ENCODE measurements at places on chromosomes 12 and 14. TPM values are rescaled to one million over a fixed set of nuclear protein-coding genes. Genes with fewer than 3 reads are reported as not detected.

The GYS2 gene
- 12.9 TPM for total RNA-seq

The FBXL14 gene
- 9.0 TPM for total RNA-seq

DNA sequence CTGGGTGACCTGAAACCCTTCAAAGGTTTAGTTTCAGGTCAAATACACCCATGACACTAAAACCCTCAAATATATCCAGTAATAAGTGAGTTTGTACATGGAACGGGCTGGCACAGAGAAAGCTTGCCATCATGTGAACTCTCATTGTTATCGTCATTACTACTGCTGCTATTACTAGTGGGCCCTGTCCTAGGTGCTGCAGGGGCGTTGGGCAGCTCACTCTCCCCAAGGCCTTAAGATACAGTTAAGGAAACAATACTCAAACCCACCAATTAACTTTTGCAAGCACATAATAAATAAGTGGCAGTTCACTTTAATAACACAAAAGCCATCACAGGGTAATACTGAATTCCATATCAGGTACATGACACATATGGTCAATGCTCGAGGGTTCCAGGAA is 71.3 kb downstream of the SPTB start:
- no peak for DNase-seq

DNA sequence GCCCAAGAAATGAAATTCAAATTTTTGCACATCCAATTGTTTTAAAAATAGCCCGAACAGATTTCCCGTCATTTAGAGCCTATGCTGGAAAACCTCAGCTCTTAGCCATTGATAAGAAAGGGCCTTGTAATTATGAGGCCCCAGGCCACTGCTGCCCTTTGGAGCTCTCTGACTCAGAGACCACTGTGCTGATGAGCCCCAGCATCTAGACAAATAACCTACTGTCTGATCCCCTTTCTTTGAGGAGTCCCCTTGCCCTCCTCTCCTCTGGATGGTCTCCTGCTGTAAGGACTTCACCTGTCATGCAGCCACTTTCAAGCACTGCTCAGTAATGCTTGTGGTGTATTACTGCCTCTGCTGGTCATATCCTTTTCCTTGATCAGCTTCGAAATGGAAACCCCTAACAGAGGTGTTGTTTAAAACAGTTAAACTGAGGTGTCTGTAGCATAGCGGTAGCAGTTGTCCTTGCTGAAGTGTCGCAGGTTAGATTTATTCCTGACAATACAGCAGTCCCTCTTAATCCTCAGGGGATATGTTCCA is 159.9 kb upstream of the SRRM4 start:
- no peak for DNase-seq

DNA sequence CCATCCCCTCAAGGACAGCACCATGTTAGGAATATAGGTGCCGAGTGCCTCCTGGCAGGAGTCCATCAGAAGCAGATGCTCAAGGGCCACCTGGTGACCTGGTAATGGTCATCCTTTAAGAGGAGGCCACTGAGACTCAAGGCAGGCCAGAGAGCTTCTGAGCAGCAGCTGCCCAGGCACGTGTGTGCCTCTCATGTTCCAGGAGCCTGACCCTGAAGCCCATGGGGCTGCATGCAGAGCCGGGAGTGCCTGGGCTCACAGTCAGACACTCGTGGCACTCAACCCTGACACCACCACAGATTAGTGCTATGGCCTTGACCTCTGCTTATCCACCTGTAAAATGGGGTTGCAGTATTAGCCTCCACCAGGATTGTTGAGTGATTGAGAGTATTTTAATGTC is 45.6 kb downstream of the C14orf132 start:
- DNase-seq, result no peak

The IFNG-AS1 gene
- total RNA-seq, result not detected

DNA sequence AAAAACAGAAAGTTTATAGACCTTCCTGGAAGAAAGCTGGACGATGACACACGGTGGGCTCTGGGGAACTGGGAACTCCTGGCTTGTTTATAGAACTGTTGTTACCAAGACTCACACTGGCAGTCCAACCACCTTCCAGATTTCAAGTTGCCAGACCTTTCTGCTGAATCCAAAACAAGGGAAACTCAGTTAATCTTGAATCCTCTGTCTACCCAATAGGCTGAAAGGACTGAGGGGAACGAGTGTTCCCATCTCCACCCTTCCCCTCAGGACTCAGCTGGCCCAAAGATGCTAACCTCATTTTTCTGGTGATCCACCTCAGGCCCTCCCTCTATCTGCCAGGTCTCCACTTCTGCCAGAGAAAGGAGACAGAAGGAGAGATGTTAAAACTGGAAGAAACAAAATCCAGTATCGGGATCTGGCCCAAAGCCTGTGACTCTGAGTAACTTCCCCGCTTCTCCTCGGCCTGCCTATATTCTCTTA is 231.4 kb downstream of the ANO2 start:
- no peak for DNase-seq

GRCh38 chr14:78455896-78456435 is 285.8 kb downstream of the NRXN3 start:
- no peak for DNase-seq

All from esophagus squamous epithelium (tissue), 5 donors.